ENCODE measurements at places on chromosomes 3 and 15.
A peak's percentile ranks its signal among the peaks of the same experiment; 100 is the strongest.

- no peak for DNase-seq
Measured at GRCh38 chr3:41137686-41138111, 61.6 kb upstream of the CTNNB1 start.

DNA sequence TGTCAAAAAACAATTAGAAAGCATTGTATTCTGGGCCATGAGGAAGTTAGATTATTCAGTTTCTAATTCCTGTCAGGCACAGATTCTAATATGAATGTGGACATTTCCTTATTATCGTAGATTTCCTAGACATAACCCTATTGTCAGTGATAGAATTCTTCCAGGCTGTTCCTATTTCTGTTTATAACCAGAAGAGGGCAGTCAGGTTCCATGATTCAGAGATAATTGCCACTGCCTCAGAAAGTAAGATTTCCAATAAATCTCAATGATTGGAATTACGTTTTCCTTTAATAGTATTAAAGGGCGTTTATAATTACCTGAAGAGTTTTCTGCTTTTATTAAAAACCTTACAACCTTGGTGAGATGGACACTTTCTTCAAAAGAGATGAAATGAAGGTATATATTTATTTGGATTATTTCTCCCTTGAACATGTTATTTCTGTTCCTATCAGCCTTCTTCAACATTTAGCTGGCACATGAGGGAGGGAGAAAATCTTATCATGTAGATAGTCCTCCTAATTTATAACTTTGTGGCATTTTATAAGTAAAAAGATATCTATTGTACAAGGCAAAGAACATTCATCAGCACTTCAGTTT is 439.2 kb downstream of the MCTP2 start:
- DNase-seq: peak; percentile 84

DNA sequence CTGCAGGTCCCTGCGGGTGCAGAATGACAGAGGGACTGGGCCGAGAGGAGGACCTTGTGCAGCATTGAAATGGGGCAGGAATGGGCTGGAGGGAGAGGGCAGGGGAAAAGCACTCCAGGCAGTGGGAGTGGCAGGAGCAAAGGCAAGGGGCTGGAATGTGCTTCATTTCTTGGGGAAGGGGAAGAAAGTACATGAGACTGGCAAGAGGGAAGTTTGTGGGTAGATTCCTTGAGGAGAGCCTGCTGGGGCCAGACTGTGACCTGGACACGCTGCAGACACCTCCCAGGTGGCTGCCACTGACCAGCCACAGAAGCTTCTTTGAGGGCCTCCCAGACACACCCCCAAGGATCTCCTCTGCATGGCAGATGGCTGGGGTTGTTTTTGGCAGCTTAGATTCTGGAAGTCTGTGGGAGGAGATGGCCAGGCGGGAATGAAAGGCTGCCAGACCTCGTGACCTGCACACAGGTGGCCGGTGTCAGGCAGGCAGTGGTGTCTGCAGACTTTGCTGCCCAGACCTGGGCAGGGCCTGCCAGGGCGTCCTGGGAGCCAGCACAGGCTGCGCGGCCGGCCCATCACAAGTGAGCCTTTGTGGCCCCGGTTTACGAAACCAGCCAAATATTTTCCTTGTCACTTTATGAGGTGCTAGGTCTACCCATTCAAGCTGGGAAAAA is 53.1 kb downstream of the SPSB4 start:
- no peak for DNase-seq

DNA sequence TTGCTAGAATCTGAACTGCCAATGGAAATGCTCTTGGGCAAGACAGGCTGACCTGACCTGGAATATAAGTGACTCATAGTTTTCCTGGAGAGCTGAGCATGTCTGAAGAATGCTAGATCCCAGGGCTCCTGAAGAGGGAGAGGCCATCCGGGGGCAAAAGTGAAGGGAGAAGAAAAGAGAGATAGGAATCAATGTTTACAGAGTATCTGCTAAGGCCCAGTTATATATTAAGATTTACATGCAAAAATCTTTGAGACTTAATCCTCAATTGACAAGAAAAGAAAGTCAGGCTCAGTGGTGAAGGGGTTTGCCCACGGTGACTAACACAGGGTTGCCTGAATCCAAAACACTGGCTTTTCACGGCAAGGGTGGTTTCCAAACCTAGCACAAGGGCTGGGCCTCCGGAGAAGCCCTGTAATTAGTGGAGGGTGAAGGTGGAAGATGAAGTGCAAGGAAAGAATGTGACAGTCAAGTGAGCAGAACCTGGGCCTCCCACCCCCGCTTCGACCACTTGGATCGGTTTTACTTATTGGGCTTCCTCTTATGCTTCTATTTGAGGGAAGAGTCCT is 91.7 kb upstream of the FGF12 start:
- peak; percentile 83 for DNase-seq

- DNase-seq: no peak
Measured at GRCh38 chr3:196965112-196965803, 3.4 kb downstream of the PIGZ start.

DNA sequence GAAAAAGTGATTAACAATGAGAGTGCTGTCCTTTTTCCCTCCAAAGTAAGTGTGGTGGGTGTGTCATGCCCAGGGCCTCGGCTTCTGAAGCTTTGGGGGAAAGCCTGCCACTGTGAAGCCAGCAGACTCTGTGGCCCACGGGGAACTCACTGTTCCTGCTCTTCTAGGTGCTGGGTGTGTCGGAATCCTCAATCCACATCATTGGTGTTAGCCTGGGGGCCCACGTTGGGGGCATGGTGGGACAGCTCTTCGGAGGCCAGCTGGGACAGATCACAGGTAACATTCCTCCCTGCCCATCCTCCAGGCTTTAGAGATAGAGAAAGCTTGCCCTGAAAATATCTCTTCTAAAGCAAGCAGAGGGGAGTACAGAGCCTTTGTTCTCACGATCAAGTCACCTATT is 11.6 kb downstream of the PLA1A start:
- no peak for DNase-seq
